ENCODE measurements at places on chromosomes 16 and 17.

DNA sequence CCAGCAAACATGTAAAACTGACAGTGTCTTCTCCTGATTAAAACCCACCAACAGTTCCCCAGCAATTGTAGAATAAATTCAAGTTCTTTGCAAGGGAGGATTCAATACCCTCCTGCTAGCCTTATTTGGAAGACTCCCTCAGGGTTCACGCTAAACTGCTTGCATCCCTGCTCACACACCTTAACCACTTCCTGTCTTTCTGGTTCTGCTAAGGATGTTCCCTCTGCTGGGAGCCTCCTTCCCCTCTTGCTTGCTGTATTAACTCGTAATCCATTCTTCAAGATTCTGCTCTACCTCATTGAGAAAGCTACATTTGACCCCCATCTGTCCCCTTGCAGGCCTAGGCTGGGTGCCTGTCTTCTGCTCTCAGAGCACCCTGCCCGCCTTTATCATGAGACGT lies 2.3 kb upstream of the SHISA6 start:
- no peak for DNase-seq

DNA sequence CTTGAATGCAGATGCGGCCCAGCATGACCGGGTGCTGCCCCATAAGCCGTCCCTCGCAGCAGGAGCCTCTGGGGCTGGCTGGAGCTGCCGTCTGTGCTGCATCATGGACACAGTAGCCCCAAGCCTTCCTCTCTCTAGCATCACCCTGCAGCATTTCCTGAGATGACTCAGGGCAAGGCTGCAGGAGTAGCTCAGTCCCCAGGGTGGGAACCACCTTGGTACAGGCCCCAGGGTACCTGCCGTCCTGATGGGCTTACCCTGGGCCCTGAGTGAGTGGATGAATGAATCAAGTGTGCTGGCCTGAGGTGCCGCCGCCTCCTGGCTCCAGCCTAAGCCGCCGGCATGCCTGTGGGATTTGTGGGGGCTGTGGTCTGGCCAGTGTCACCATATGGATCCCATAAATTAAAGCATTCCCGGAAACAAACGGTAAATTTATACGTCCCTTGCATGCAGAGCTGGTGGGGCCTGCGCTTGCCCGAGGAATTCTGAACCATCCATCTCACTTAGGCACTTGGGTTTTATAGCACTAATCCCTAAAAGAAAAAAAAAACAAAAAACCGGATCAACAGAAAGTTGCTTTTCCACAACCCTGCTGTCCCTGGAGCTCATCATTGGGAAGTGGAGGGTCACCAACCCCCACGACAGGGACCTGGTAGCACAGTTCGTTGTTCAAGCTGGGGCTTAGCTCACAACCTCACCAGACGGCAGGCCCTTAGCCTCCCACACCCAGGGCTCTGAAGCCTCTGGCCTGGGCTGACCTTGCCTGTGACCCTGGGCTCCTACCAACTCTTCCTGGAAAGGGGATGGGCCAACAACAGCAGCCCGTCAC lies 242.6 kb upstream of the CIBAR2 start:
- no peak for DNase-seq

- DNase-seq = no peak
Observed at GRCh38 chr16:18979936-18980335, 3.8 kb upstream of the TMC7 start.

GRCh38 chr17:68418876-68419275 lies 38.4 kb downstream of the WIPI1 start:
- no peak for DNase-seq

GRCh38 chr17:44023545-44024270 lies 8.9 kb upstream of the TMEM101 start:
- no peak for DNase-seq

- DNase-seq = no peak
Observed at GRCh38 chr16:82979406-82980111, 352.8 kb downstream of the CDH13 start.

DNA sequence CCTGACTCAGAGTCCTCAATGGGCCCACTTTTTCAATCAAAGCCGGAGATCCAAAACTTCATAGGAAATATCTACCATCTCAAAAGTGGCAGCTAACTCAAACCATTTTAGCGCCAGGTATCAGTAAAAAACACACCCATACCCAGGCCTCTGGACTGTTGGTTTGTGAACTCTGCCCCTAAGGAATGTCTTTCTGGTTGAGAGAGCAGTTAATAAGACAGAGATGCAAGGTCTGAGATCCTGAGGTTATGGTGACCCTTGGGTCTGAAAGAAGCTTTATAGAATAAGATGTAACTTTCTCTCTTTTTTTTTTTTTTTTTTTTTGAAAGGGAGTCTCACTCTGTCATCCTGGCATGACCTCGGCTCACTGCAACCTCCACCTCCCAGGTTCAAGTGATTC lies 350.5 kb downstream of the SOX9 start:
- no peak for DNase-seq

- DNase-seq = no peak
Observed at GRCh38 chr17:72723711-72724110, 368.8 kb downstream of the SLC39A11 start.

GRCh38 chr17:80722661-80723060 lies 178.0 kb downstream of the RPTOR start:
- no peak for DNase-seq

DNA sequence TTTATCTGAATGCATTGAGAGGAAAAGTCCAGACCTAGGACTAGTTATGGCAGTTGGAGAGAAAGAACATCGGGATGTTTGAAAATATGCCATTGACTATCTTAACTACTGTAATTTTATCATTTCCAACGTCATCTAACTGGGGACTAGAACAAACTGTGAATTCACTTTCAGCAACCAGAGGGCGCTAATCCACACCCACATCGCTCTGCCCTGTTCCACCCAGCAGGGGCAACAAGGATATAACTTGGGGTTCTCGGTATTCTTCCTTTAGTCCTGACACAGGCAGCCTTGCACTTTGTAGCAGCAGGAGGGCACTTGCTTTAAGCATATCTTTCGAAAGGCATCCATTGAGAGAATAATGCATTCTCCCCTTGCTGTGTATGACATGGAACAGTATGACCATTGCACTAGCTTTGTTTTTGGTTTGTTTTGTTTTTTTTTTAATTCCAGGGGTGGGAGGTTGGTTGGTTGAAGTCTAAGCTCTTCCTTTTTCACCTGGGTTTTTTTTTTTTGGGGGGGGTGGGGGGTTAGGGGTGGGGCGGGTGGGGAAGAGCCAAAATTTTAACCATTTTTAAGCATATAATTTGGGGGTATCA lies 31.5 kb downstream of the SIAH1 start:
- peak; percentile 51 for DNase-seq

GRCh38 chr17:39975801-39976200 lies 4.8 kb upstream of the PSMD3 start:
- no peak for DNase-seq

DNA sequence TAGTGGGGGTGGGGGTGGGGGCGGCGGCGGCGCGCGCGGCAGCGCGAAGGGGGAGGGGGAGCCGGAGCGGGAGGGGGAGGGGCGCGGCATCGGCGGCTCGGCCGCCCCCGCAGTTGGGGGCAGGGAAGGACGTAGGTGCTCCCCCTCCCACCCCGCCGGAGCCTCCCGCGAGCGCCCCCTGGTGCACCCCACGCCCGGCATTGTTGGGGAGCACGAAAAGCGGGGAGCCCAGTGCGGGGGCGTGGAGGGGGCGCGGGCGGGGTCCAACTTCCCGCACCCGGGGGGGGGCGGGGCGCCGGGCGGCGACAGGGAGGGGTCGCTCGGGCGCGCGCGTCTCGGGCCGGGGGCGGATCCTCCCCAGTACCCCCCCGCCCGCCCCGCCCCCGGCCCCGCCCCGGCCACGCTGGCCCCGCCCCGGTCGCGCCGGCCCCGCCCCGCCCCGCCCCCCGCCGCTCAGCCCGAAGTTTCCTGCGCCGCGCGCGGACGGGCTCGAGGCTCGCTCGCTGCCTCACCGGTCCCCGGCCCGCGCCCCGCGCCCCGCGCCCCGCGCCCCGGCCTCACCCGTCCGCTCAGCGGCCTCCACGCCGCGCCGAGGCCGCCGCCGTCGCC lies at the start of gene CACNA1H:
CACNA1H (plus strand) TSS at position 456 of the 609 bp plus-strand sequence. CDS start 632 bp downstream, outside the sequence.
- peak; percentile 50 for DNase-seq

GRCh38 chr17:22703786-22704441 lies 1011.6 kb downstream of the KCNJ18 start:
- no peak for DNase-seq

DNA sequence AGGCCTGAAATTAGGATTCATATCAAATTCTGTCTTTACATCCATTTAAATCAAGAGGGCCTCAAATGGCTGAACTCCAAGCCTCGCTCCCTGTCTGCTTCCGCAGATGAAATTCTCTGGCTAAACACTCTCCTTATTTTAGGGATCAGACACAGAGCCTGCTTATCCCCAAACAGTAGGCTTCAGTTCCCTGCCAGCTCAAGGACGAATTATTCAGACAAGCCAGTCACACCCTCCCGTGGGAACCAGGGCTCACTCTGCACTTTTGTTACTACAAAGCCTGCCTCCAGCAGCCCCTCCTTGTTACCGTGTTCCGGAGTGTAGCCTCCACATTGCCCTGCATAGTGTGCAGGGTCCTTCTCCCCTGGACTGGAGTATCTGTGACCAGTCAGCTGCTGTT lies 46.6 kb upstream of the LCMT1 start:
- DNase-seq = no peak

- DNase-seq = no peak
Observed at GRCh38 chr17:65656390-65657250, 95.2 kb upstream of the AXIN2 start.

- no peak for DNase-seq
Observed at GRCh38 chr17:42233156-42233555, 38.9 kb upstream of the GHDC start.

DNA sequence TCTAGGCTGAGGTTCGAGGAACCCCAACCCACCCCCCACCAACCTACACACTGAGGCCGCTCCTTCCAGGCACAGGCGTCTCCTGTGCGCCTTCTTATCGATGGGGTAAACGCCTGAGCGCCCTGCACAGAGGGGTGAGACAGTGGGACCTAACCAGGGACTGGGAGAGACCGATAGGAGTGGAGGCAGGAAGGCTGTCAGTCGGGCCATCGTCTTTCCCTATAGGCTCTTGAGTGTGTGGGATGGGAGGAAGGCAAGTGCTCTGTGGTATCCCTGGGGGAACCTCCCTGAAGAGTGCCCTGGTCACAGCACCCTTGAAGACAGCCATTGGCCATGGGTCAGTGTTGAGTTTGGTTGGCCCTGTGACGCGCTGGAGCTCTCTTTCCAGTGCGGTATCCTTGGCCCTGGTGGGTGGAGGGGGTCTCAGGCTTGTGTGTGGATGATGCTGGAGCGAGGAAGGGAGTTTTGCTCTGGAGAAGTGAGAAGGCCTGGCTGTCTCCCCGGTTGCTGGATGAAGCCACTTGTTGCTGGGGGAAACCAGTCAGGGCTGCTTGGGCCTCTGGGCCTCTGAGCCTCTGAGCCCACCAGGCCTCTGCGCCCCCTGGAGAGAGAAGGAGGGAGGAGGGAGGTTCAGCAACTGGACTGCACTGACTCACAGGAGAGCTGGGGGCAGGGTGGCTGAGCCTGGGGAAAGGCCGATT lies 1.7 kb downstream of the GPRC5C start:
- DNase-seq = no peak

DNA sequence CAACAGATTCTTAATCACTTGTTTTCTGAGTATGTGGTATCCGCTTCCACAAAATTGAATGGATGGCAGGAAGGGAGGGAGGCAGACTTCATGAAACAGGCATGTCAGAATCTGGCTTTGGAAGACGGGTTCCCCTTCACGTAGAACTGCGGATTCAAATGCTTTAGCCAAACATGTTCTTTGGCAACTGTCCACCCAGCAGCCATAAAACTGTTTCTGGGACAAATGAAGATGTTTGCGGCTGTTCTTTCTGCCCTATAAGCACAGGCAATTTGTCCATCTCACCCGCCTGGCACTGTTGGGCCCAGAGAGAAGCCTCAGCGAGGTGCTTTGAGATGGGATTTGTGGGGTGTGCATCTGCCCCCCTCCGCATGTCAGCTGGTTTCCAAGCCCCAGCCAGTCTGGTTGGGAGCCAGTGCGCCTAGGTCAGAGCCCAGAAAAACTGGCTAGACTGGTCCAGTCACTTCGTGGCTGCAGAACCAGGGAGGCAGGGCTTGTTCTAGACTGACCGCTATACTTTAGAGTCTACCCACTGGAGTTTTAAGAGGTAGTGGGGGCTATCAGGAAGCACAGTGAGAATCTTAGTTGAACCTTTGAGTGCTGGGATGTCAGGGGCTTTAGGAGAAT lies 6.3 kb downstream of the CRHR1 start:
- DNase-seq = no peak

GRCh38 chr17:57404073-57404472 lies 147.8 kb downstream of the MSI2 start:
- peak; percentile 15 for DNase-seq

DNA sequence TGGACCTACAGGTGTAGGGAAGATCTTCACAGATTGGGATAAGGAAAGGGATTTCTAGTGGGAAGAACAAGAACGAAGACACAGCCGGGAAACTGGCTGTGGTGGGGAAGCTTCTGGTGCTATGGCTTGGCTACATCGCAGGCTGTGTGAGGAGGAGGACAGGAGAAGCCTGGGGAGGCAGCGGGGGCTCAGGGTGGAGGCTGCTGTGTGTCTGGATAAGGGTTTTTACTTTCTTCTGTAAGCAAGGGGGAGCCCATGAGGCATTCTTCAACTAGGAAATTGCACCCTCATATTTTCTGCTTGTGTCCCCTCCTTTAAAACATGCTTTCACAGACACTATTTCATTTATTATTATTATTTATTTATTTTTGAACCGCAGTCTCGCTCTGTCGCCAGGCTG lies 2.9 kb upstream of the RHBDF2 start:
- DNase-seq = no peak

DNA sequence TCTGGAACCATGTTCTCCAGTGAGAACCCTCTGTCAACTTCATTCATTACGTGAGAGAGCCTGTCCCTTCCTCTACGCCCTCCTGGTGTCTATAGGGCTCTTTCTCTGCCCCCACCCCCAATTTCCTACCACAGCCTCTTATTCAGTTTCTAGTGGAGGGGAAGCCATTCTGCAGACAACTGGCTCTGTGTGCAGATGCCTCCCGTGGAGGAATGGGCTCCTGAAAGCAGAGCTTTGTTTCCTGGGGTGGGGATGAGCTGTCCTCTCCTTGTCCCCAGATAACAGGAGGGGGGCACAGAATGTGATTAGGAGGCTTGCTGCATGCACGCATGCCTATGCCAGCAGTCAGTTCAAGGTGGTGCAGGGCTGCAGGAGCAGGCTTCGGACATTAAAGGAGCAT lies 31.6 kb downstream of the MMP15 start:
- DNase-seq = no peak

GRCh38 chr16:20879175-20880040 lies 20.8 kb downstream of the DCUN1D3 start:
- no peak for DNase-seq
